Diencephalon (tissue), 1 donor: ENCODE measurements at places on chromosomes 7 and 10. TPM values are rescaled to one million over a fixed set of nuclear protein-coding genes. Genes with fewer than 3 reads are reported as not detected.

METTL27 gene
- 0.46 TPM for total RNA-seq

ADD3 gene
- total RNA-seq, result 197 TPM

TMEM236 gene
- 0.23 TPM for total RNA-seq

CPED1 gene
- total RNA-seq, result 4.4 TPM

LBX1 gene
- not detected for total RNA-seq

FBXO24 gene
- total RNA-seq, result not detected
